Fibroblast of villous mesenchyme (primary cell): ENCODE measurements at places on chromosomes 6 and 20. TPM values are rescaled to one million over a fixed set of nuclear protein-coding genes. Genes with fewer than 3 reads are reported as not detected.

DNA sequence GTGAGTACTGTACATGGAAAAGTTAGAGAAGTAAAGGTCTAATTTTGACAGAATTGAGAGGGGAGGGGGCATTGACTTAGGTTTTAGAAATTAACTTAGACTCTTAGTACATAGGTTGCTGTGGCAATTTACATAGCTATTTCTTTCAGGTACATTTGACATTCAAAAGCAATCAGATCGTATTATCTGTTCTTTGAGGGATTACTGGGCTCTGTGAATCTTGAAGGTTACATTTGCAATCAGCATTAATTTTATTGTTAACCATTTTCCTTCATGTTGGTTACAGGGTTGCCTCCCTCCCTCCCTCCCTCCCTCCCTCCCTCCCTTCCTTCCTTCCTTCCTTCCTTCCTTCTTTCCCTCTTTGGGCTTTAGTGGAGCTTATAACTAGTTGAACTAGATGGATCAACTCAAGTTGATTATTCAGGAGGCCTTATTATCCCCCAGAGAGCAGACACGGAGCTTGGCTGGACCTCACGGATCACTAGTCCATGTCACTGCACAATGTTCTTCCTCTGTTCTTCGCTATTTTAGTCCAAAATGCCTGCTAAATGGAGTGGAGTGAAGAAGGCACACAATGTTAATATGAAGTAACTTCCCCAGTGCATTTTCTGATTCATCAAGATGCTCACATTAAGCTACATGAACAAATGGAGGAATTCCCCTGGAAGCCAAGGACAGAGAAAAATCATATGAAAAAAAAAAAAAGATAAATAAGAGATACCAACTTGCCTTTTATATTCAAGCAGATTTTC lies 87.8 kb downstream of the PLCB4 start:
- DNase-seq, result no peak

- no peak for DNase-seq
Observed at GRCh38 chr20:10470276-10470675, 35.2 kb downstream of the SLX4IP start.

DNA sequence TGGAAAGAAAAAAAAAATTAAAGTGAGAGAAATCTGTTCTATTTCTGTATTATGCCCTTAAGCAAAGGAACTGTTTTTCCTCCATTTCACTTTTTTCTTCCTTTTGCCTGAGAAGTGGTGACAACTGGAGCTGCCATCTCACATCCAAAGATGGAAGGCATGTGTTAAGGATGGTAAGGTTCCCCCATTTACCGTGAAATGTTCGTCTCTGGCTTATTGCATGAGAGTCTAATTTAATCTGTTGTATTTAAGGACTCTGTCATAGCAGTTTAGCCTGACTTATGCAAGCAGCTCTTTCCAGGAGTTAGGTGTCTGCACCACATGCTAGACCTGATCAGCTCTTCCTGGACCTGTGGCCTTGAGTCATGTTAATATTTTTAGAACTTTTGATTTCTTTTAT lies 389.5 kb upstream of the MAP3K7 start:
- DNase-seq, result no peak

DNA sequence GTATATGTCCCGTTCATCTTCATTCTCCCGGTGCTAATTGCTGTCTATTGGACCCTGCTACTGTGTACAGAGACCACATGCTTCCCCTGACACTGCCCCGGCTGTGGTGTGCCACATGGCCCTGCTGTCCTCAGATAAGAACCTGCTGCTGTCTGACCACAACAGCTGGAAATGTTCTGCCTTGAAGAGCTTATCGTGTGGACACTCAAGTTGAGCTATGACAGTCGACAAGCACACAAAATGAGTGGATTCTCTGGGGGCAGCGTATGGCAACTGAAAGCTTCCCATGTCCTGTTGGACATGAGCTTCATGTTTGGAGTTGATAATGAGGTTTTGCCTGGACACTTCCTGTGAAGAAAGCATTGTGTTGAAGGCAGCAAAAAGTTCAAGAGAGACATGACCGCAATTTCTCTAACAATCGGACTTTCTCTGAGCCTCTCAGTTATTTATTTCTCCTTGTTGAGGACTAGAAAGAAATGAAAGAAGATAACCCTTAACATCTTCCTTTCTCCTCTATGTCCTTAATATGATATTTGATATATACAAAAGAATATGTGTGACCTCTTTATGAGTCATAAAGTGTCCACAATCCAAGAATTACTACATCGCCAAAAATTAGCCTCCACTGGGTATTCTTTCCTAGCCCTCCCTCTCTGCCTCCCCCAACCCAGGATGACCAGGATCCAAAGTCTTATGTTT lies 187.1 kb upstream of the TCF21 start:
- peak; percentile 94 for DNase-seq

Gene ABHD16B
- not detected in 2 replicates for total RNA-seq

- DNase-seq, result no peak
Observed at GRCh38 chr6:9606435-9607134, 808.3 kb downstream of the TFAP2A start.

- no peak for DNase-seq
Observed at GRCh38 chr20:18258126-18258860, 30.0 kb upstream of the ZNF133 start.

DNA sequence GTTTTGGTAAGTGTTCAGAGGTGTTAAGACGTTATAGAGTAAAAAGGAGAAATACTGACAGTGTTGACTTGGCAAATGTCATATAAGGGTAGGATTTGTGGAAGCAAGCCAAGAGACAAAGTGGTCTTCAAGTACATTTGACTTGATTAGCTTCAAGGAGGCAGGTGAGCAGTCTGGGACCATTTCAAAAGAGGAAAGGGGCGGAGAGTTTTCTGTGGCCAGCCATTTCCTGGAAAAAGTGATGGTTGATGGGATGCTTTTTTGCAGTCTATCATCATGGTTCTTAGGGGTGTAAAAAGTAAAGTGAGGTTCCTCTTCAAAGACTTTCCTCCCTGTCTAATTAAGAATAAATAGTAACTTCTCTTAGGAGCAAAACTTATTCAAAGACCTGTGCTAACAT lies 28.7 kb downstream of the FKBP1A start:
- no peak for DNase-seq

DNA sequence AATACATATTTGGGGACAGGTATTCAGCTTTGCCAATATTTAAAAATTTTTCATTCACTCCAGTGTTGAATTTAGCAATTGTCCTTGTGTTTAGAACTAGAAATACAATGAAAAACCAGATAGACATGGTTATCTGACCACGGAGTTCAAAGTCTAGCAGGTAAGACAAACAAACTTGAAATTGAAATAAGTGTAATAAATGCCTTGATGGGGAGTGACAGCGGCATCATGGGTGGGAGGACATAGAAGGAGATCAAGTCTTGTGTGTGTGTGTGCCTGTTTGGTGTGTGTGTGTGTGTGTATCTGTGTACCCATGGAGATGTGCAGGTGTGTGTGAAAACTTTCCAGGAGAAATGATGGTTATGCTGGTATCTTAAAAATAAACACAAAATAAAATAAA lies 750.0 kb upstream of the CITED2 start:
- no peak for DNase-seq

DNA sequence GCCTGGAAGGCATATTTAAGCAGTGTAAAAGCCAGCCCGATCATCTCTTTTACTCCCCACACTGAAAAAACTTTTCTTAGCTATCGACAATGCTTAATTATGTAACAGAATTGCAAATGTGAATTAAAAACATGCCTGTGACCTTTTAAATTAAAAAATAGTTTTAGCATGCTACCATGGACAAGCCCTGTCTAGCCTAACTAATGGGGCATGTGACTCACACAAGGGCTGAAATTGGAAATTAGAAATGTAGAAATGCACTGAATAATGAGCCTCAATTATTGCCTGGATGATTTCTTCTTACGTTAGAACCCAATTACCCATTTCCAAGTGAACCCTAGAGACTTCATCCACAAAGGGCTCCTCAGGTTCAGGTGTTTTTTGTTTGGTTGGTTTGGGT lies 82.7 kb downstream of the SIM1 start:
- DNase-seq, result no peak

DNA sequence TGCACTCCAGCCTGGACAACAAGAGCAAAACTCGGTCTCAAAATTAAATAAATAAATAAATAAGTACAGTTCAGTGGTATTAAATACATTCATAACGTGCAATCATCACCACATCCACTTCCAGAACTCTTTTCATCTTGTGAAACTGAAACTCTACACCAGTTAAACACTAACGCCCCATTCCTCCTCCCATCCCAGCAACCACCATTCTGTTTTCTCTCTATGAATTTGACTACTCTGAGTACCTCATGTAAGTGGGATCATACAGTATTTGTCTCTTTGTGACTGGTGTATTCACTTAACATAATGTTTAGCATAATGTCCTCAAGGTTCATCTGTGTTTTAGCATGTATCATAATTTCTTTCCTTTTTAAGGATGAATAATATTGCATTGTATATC lies 29.1 kb upstream of the SCML4 start:
- DNase-seq, result no peak

GRCh38 chr6:142448091-142448729 lies 146.4 kb downstream of the ADGRG6 start:
- DNase-seq, result no peak

Gene SLC52A3
- total RNA-seq, result not detected in 2 replicates

DNA sequence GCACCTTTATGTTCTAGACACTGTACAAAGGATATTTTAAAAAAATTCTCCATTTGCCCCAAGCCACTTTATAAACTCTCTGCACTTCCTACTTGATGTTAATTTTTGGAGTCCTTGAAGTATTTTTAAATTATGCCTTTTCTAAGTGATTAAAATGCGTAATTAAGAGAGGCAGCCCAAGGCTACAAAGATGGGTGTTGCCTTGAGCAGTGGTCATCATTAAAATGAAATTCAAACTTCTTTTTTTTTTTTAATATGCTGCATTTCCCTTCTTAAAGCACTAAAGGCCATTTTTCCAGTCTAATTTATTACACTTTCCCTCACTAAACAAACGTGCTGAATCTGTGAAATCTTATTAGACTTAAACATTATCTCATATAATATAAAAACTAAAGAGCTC lies 102.4 kb downstream of the IMPG1 start:
- no peak for DNase-seq

- DNase-seq, result peak; percentile 13
Observed at GRCh38 chr6:38336922-38337321, 302.8 kb downstream of the BTBD9 start.

GRCh38 chr6:148952147-148953035 lies 205.6 kb downstream of the UST start:
- peak; percentile 94 for DNase-seq

- no peak for DNase-seq
Observed at GRCh38 chr6:80234908-80235307, 128.4 kb downstream of the BCKDHB start.
